Stimulated activated CD4-positive, alpha-beta T cell treated with anti-CD3 and anti-CD28 coated beads, Interleukin-1b, Interleukin-23, amount 100 ng/mL, for 1 hour (primary cell): ENCODE measurements at places on chromosomes 2 and 18.

DNA sequence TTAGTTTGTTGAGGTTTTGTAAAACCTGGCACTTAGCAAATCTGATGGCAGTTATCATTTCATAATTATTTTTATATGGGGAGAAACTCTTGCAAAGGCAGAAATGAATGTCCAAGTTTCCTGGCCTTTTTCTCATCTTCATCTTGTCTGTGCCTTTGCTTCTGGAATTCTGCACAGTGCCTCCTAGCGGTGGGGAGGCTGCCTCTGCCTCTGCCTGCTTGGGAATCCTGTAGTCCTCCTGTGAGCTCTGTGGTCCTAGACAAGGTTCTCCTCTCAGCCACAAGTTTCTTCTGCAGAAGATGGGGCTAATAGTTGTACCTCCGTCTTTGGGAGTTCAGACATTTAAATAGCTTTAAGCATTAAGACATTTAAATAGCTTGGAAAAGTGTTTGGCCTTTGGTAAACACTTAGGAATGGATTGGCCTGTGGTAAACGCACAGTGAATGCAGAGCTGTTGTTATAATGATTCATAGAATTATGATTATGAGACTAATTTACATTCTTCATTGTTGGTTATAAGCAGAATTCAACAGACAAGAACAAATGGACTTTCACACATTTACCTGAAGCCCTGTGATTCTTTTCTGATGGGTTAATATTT, 101.2 kb downstream of the ZNF236 start:
- DNase-seq: no peak

GRCh38 chr2:115560666-115561065, 1118.2 kb downstream of the DPP10 start:
- DNase-seq: no peak

- DNase-seq: no peak
Measured at GRCh38 chr2:222944552-222944951, 83.7 kb downstream of the ACSL3 start.

- DNase-seq: no peak
Measured at GRCh38 chr2:199316851-199317250, 140.9 kb downstream of the SATB2 start.

GRCh38 chr2:128537646-128538045, 219.0 kb upstream of the HS6ST1 start:
- no peak for DNase-seq

GRCh38 chr2:222080141-222080540, 218.7 kb downstream of the PAX3 start:
- no peak for DNase-seq

GRCh38 chr2:20450201-20450999, 3.5 kb downstream of the RHOB start:
- DNase-seq: no peak

DNA sequence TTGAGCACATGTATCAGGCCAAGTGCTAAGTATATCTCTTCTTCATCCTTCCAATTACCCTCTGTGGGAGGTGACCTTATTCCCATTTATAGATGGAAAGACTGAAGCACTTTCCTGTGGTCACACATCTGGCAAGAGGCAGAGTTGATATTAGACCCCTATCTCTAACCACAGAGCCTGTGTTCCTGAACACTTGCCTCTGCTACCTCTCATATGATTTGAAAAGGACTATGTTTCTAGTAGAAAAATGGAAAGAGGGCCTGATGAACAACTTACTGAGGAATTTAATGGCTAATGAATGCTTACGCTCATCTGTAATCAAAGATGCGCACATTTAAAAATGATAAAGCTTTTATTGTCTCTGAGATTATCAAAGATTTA, 46.2 kb upstream of the DYNC2LI1 start:
- DNase-seq: no peak

DNA sequence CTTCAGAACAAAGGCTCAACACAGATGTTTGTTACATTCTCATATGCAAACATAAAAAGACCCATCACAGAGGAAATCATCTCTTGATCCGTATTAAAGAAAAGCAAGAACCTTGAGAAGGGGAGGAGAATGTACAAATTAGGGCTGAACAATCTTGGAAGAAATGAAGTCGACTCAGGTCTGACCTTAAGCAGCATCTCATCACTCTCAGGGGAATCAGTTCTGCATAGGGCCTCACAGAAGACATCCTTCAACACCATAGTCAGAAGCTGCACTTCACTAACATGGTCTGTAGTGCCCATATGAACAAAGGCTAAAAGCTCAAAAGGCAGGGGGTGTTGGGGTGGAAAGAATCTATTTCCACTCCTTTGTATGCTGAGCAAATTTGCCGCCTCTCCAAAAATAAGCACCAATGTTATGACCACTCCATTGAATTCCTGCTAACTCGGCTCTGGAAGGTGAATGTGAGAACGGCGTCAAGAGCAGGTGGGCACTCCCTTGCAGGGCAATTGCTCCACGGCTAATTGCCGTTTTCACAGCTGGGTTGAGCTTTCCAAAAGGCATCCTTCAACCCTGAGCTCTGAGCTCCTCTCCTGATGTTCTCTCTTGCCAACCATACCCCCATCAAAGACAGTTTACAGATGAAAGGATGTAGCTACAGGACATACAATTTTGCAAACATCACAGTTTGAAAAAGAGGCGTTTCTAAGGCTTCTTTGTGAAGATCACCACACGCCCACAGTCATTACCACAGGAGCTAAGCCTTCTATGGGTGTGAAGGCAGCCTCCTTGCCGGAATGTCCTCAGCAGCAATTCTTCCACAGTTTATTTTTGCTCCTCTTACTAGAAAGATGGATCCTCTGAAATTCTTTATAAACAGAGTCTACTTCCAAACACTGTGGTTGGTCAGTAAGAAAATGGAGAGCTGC, 10.0 kb downstream of the KLF7 start:
- DNase-seq: no peak

- no peak for DNase-seq
Measured at GRCh38 chr2:53989210-53989862, 18.5 kb upstream of the PSME4 start.

GRCh38 chr2:184367211-184367610, 231.1 kb upstream of the ZNF804A start:
- DNase-seq: no peak

DNA sequence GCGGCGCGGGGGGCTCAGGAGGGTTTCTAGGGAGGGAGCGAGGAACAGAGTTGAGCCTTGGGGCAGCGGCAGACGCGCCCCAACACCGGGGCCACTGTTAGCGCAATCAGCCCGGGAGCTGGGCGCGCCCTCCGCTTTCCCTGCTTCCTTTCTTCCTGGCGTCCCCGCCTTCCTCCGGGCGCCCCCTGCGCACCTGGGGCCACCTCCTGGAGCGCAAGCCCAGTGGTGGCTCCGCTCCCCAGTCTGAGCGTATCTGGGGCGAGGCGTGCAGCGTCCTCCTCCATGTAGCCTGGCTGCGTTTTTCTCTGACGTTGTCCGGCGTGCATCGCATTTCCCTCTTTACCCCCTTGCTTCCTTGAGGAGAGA, 5.2 kb downstream of the PROC start:
- DNase-seq: no peak

- no peak for DNase-seq
Measured at GRCh38 chr2:176747928-176748327, 464.7 kb upstream of the HNRNPA3 start.

DNA sequence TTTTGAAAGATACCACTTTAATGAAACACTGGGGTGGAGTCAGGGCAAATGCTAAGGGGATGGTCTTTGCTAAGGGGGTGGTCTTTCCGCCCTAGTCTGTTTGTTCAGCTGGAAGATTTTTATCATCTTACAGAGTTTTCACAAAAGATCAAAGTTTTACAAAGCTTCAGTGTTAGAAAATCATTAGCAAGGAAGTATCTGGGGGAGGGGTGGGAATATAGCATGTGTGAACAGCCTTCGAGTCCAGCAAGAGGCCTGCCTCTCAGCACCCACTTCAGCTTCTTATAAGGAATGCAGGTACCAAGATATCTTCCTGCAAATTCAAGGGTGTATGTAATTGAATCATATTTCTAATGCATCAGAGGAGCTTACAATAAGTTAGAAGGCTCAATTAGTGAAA, 112.9 kb downstream of the RAPGEF4 start:
- DNase-seq: no peak

DNA sequence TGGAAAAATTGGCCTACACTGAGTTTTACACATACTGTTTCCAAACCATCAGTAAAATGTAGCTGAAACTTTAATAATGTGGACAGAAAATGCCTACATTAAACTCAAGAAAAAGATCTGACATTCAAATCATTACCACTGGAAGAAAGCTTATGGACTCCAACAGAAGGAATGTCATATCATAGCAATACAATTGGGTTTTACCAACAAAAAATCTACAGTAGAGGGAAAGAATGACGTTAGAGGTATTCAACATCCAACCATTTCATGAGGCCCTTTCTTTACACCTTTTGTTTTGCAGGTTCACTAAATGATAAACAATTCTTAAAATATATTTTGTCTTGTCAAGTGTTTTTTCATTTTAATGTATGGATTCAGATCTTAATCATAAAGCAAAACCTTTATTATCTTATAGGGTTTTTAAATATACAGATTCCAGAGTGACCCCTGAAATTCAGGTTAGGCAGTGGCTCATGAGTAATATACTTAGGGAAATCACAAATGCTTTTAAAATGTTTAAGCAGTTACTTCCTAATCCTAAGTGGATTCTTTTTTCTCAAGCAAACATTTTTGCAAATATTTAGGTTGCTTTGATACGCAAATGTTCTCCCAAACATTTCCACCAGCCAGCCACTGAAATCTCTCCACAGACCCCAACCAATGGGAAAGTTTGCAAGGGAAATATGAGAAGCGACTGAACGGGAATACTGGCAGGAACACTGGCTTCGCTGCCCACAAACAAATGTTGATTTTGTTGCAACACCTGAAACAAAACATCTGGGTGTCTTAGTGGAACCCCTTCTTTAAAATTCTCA, 168.7 kb downstream of the TCF4 start:
- no peak for DNase-seq

DNA sequence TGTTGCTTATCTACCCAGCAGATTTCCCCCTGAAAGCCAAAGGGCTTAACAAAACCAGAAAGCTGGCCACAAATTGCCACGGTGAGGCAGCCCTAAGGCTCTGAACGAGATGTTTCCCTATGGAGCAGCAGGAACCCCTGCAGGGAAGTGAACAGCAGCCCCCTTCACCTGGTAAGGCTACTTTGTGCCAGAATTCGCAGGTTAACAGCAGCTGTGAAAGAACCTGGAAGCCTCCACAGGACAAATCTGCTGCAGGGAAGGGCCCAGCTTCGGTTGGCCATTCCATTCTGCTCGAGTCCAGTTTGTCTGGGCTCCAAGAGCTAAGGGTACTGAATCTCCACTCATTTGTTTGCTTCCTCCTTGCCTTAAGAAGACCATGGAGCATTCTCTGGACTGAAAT, 175.3 kb downstream of the PDE11A start:
- DNase-seq: no peak

GRCh38 chr2:219426068-219426443, 7.9 kb downstream of the DES start:
- DNase-seq: no peak

DNA sequence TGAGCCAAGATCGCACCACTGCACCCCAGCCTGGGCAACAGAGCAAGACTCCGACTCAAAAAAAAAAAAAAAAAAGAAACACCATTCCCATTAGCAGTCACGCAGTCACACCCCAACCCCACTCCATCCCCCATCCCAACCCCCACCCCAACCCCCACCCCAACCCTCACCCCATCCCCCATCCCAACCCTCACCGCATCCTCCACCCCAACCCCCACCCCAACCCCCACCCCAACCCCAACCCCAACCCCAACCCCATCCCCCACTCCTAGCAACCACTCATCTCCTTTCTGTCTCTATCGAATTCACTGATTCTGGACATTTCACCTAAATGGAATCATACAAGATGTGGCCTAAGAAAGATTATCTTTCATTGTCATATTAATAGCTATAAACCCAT, 25.9 kb upstream of the ATP9B start:
- DNase-seq: no peak

DNA sequence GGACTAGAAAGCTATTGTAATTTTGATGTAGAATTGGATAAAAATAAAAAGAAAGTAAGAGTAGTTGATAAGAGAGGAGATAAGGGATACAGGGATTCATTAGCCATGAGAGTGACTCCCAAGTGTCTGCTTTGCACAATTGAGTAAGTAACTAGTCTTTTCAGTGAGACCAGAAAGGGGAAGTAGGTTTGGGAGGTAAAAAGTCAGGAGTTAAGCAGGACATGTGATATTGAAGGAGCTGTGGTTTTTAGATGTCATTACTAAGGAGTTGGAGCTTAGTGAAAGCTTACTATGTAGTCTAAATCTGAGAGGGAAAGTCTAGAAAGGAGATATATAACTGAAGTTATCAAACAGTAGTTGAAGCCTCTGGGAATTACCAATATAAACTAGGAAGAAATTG, 93.4 kb downstream of the SLC5A7 start:
- no peak for DNase-seq

DNA sequence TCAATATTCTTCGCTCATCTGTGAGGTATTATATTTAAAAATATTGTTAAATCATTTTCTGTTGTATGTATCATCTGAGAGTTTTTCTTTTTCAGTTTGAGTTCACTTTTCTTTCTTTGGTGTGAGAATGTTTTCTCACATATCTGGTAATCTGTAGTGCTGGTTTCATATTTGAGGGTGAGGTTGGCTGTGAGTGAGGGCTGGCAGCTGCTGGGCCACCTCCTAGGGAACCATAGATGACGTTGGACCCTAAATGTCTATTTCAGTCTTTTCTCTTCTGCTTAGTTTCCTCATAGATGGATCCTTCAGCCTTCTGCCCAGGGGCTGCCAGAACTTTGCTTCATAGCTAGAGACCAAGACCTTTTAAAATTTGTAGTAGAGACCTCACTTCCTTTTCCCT, 33.5 kb downstream of the MGAT5 start:
- no peak for DNase-seq

GRCh38 chr2:53473236-53473635, 294.4 kb upstream of the CHAC2 start:
- no peak for DNase-seq

DNA sequence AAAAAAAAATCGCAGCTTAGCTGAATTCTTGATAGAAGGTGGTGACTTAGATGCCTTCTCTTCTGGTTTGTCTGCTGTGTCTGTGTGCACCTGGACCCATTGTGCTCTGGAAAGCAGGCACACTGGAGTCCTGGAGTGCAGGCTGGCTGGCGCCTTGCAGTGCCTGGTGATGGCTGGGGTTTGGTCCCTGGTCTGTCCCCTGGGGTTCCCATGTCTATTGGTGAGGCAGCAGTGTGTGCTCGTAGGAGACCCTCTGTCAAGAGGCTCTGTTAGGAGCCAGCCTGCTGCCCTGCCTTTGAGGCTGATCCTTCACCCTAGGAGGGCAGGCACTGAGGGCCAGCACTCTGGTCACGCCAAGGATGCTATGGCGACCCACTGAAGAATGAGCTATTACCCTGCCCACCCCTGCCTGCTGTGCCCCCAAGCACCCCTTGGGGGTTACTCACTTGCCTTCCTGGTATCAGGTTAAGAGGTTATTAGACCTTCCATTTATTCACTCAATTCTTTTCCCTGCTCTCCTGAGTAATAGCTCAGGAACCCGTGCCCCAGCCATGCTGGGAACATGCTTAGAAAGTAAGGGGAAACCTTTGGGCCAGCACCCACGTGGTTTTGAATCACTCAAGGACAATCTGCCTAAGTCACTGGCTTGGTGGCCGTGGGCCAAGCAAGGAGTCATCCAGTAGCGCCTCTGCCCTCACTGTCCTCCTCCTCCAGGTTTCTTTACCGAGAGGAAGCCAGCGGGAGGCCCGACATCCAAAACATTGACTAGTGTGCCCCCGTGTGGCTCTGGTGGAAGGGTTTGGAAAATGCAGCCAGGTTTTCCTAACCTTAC, 284.5 kb downstream of the PRKCE start:
- no peak for DNase-seq

- no peak for DNase-seq
Measured at GRCh38 chr18:62400916-62401315, 75.8 kb downstream of the TNFRSF11A start.

- DNase-seq: no peak
Measured at GRCh38 chr2:130764821-130765115, 9.4 kb downstream of the AMER3 start.
